ENCODE measurements at places on chromosomes 7 and 10.

DNA sequence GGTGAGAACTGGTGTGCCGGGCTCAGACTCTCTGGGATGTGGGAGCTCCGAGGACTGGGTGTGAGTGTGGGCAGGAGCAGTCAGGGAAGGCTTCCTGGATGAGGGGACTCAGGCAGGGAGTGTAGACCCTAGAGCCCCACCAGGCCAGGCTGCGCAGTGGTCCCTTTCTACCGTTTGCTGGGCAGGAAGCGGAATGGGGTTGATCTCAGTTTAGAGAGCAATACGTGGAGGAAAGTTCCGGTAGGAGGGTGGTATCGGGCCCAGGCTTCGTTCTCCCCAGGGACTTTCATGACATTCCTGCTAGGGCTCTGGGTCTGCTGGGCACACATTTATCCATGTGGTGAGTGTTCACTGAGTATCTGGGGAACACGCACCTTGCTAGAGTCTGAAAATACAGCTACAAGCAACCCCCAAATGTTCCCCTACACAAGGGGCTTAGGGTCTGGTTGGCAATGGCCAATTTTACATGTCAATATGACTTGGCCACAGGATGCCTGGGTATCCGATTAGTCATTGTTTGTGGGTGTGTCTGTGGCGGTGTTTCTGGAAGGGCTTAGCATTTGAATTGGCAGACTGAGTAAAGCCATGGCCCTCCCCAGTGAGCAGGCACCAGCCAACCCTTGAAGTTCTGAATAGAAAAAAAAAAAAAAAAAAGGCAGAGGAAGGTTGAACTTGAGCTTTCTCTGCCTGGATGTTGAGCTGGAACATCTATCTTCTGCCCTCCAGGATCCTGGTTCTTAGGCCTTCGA is 20.8 kb downstream of the GHRHR start:
- DNase-seq, result no peak

- DNase-seq, result no peak
These were observed 9.5 kb downstream of the MARVELD1 start for GRCh38 chr10:97723001-97723400.

DNA sequence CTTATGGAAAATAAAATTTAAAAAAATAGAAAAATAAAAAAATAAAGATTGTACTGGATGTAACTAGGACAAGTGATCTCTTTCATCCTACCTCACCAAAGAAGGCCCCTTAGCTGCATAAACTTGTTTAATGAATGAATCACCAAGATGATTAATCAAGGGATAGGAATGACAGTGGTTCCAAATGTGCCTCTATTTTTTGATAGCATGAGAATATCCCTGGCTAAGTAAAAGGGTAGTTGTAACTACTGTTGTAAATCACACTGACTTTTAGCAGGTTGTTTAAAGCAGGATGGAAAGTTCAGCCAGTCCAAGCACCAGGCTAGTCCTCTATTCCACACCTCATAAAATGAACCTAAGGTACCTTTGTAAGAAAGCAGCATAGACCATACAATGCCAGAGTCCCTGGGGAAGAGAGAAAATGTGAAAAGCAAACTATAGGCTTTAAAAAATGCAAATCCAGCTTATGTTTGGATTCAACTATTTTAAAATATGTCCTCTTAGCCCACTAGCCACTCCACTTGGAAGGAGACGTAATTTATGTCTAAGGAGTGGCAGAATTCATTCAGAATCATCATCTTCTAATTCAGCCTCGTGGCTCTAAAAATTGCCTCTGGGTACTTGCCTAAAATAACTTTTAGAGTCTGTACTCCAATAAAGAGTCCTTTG is 126.8 kb downstream of the SKIDA1 start:
- DNase-seq, result peak; percentile 35

- DNase-seq, result no peak
These were observed 167.4 kb upstream of the AHR start for GRCh38 chr7:17131060-17131345.

GRCh38 chr10:119165171-119166117 is at the start of gene SFXN4:
Gene SFXN4, minus strand, starts transcription at chr10:119165714. Its CDS starts 67 bp downstream, at chr10:119165647.
- peak; percentile 49 for DNase-seq

Measured in HTR-8/SVneo (cell line).